ENCODE measurements at places on chromosomes 2 and 18.

DNA sequence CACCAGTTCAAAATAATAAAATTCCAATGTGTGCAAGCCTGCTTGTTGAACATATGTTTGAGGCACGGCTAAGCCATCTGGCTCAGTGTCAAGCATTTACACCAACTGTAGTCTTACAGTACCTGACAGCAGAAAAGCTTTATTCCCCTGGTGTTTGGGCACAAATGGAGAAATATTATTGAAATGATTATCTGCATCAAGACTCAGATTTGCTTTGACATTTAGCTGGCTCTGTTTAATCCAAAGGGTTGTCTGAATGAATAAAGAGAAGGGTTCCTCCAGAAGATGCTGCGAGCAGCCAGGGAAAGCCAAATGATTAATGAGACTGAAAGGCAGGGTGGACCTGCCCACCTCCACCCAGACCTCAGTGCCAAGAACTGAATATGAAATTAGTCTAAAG lies 393.2 kb upstream of the GALNT5 start:
- no peaks in the 10 kb centered on the region for H3K36me3 ChIP-seq
- DNase-seq: no peak
- no peak overlapping the region for H3K4me3 ChIP-seq
- H3K4me1 ChIP-seq: no peaks in the 10 kb centered on the region

DNA sequence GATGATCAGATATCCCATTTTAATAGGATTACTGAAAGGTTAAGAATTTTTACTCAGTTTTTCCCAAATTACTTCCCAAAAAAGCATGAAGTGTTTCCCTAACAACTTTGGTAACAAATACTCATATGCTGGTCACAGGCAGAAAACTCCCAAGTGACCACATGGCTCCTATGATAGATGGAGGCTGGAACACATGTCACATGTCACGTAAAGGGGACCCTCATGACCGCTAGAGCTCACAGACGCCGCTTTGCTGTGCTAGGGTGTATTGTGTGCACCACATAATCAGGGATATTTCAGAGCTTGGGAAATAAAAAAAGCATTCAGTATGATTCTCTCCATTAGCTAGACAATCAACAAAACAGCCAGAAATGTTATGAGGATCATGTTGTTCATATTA lies 228.2 kb downstream of the TMEM163 start:
- H3K27me3 ChIP-seq: peaks cover 10% of the 10 kb centered on the region
- no peak for DNase-seq
- no peaks in the 10 kb centered on the region for H3K36me3 ChIP-seq

- no peak for DNase-seq
- H3K4me3 ChIP-seq: peak overlapping the region; percentile 69
- H3K27ac ChIP-seq: peak overlapping the region; percentile 92
- no peaks in the 10 kb centered on the region for H3K27me3 ChIP-seq
These were observed 35.4 kb downstream of the INPP4A start for GRCh38 chr2:98479959-98480524.

GRCh38 chr2:20187331-20187730 lies 37.6 kb downstream of the SDC1 start:
- H3K4me1 ChIP-seq: no peaks in the 10 kb centered on the region
- H3K27me3 ChIP-seq: no peaks in the 10 kb centered on the region
- H3K36me3 ChIP-seq: no peaks in the 10 kb centered on the region
- no peak overlapping the region for H3K27ac ChIP-seq

- no peak overlapping the region for H3K4me3 ChIP-seq
- no peaks in the 10 kb centered on the region for H3K27me3 ChIP-seq
- H3K36me3 ChIP-seq: peaks cover 43% of the 10 kb centered on the region
- no peak for DNase-seq
These were observed 22.8 kb downstream of the GALNT1 start for GRCh38 chr18:35604369-35604768.

DNA sequence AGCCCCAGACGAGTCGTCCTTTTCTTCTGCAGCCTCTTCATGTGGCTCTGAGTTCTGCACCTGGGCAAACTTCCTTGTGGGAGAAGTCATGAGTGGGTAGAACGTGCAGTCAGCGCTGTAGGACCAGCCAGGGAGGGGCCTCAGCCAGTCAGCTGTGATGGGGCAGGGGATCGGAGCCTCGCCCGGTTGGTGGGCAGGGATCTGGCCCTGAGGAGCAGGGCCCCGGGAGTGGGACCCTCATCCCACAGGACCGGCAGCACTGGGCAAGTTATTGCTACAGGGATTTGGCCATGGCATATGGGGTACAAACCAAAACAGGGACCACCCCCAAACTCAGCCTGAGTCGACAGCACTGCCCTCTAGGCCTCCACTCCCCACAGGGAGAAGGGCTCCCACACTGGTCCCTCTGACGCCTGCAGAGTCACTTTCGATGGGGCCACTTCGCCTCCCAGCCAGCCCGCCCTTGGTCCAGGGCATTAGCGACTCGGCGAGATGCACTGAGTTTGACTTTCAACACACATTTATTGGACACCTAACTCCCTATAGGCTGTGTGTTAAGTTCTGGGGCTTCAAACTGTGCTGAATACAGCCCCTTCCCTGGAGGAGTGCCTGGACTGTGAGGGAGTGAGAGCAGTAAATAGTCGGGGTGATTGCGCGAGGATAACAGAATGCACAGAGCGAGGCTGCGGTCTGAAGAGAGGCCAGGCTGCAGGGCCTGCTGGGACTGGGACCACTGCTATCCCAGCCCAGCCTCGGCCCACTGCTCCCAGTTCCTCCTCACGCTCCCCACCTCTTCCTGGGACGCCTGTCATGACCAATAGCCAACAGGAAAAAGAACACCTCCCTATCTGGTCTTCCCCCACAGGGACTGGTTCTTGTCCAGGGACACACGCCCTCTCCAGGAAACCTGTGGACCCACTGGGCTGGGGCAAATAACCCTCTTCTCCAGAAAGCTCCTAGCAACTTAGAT lies 55.9 kb downstream of the SDC1 start:
- peaks cover 3% of the 10 kb centered on the region for H3K4me1 ChIP-seq
- no peak for DNase-seq
- H3K4me3 ChIP-seq: no peak overlapping the region
- no peaks in the 10 kb centered on the region for H3K36me3 ChIP-seq
- no peaks in the 10 kb centered on the region for H3K27me3 ChIP-seq

DNA sequence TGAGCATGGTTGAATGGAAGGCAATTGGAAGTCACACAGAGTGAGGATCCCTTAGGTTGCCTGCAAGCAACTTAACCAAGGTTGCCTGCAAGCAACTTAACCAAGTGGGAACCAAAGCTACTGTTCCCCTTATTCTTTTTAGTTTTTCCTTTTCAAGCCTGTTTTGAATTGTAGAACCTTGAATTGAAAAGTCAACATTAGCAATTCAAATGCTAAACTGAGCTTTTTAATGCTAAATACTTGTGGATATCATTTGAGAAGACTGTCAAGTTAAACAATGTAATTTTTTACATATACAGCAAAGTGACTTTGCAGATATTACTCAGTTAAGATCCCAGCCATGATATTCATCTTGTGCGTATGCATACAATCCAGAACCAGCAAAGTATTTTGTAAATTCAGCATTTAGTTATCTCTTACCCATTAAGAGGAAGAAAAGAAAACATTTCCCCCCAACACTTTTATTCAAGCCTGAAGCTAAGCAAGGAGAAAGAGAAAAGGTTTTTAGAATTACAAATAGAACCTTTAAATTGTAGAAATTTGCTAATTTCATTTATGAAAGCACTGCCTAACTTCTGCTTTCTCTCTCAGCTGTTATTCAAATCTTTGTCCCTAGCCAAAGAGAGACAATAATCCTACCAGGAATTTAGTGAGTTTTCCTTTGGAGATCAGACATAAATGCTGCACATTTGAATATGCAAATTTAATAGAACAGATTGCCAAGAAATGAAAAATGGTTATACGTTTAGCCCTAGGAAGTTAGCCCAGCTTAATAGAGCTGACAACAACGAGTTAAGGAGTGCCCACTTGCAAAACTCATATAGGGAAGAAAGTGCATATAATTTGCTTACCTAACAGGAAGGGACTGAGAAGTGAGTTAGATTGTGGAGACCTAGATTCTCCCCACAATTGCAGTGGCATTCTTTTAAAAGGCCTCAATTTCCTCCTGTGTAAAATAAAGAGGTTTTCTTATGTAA lies 643.2 kb upstream of the PIK3C3 start:
- H3K4me3 ChIP-seq: no peak overlapping the region
- H3K27ac ChIP-seq: no peak overlapping the region
- H3K4me1 ChIP-seq: no peaks in the 10 kb centered on the region
- no peaks in the 10 kb centered on the region for H3K36me3 ChIP-seq
- no peaks in the 10 kb centered on the region for H3K27me3 ChIP-seq

GRCh38 chr2:5433855-5434254 lies 258.3 kb upstream of the SOX11 start:
- H3K4me3 ChIP-seq: no peak overlapping the region
- H3K27me3 ChIP-seq: peaks cover 4% of the 10 kb centered on the region
- no peaks in the 10 kb centered on the region for H3K4me1 ChIP-seq
- H3K27ac ChIP-seq: no peak overlapping the region

GRCh38 chr2:67733517-67733916 lies 329.3 kb downstream of the C1D start:
- no peak for DNase-seq
- no peak overlapping the region for H3K27ac ChIP-seq
- H3K4me3 ChIP-seq: no peak overlapping the region

DNA sequence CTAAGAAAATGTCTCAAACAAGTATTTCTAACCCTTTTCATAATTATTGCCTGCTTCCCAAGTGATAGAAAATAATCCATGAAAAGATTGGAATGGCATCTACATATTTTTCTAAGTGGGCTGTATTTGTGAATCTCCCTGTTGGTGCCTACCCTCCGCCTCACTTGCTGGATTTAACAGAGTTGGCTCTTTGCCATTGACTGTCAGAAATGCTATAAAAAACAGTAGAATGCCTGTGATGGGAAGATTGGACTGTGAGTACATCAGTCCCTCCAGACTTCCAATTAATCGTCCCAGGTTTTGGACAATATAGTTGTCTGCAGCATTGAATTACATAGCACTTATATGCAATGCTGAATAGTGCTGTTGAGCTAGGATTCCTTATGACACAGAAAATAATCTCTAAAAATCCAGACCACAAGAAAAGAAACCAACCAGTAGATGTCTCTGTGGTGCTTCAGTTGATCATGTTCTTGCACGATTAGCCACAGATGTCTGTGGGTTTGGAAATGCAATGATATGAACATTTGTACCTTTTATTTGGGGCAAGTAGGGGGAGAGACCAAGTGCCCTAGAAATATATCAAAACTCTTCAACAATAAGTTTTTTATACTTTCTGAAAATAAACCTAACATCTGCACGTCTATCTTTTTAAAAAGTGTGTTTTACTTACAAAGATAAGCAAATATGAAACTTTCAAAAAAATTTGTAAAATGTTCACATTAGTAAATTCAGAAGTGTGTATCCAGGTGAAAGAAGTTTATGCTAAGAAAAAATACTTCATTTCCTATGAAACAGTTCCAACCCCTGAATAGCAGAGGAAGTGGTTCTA lies 88.5 kb downstream of the DYNAP start:
- no peaks in the 10 kb centered on the region for H3K4me1 ChIP-seq
- no peaks in the 10 kb centered on the region for H3K36me3 ChIP-seq
- H3K27me3 ChIP-seq: no peaks in the 10 kb centered on the region
- DNase-seq: no peak
- no peak overlapping the region for H3K27ac ChIP-seq
- H3K4me3 ChIP-seq: no peak overlapping the region

All from naive thymus-derived CD8-positive, alpha-beta T cell (primary cell).